NCI-H1930 (cell line): ENCODE measurements at places on chromosomes 7 and 10.

GRCh38 chr10:86231796-86232560, 134.6 kb downstream of the GRID1 start:
- DNase-seq, result no peak

DNA sequence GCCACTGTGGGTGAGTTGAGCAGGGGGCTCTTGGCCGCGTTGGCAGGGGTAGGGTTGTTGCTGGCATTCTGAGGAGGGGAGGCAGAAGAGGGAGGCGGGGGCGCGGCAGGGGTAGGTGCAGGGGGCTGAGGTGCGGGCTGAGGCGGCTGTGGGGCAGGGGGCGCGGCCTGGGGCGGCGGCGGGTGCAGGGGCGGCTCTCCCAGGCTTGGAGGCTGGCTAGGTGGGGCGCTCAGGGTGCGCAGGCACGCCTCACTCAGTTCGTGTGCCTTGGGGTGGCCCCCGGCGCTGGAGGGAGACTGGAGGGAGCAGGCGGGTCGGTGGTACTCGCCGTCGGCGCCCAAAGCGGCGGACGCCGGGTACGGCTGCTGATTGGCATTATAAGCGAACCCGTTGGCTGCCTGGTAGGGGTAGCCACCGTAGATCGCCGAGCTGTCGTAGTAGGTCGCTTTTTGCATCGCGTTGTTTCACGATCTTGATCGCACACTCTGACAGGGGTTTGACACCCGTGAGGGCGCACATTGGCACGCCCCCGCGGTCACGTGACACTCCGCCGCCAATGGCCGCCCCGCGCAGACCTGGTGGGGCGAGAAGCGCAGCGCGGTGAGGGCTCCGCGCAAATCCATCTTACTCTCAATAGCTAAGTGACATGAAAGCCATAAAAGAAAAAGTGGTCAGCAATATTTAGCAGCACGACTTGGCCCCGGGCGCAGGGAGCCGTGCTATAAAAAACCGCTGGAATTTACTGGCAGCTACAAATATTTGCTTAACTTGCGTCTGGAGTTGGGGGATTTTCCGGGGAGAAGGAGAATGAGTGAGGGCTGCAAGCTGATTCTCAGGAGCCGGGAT, 7.9 kb upstream of the HOXA2 start:
- no peak for DNase-seq

DNA sequence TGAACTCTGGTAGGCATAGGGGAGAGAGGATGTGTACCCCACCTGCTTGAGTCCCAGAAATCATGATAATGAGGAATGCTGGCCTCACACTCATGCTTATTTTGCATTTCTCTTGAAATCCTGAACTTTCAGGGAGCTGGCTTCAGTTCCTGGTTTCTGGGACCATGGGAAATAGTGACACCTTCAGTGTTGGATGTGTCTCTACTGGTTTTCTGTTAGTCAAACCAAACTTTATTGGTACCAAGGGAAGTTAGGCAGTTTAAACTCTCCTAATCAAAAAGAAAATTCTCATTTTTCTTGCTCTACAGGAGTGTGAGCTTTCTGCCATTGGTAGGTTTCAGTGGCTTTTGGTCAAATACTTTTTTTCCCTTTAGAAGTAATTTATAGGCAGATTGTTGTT, 11.8 kb upstream of the PCGF5 start:
- no peak for DNase-seq

GRCh38 chr10:34607894-34608293, 207.2 kb downstream of the PARD3 start:
- no peak for DNase-seq

GRCh38 chr7:25260862-25261494, 32.7 kb upstream of the NPVF start:
- DNase-seq, result no peak

GRCh38 chr7:125326666-125327255, 397.1 kb upstream of the POT1 start:
- DNase-seq, result no peak

GRCh38 chr7:134355004-134355525, 38.3 kb upstream of the SLC35B4 start:
- DNase-seq, result no peak

- DNase-seq, result no peak
These were observed 166.8 kb downstream of the RGS10 start for GRCh38 chr10:119375574-119376272.

GRCh38 chr10:23912884-23913404, 296.0 kb upstream of the KIAA1217 start:
- no peak for DNase-seq

GRCh38 chr7:140640060-140640637, 464 bp downstream of the DENND2A start:
- no peak for DNase-seq

GRCh38 chr7:36623247-36623646, 101.0 kb downstream of the AOAH start:
- DNase-seq, result no peak

DNA sequence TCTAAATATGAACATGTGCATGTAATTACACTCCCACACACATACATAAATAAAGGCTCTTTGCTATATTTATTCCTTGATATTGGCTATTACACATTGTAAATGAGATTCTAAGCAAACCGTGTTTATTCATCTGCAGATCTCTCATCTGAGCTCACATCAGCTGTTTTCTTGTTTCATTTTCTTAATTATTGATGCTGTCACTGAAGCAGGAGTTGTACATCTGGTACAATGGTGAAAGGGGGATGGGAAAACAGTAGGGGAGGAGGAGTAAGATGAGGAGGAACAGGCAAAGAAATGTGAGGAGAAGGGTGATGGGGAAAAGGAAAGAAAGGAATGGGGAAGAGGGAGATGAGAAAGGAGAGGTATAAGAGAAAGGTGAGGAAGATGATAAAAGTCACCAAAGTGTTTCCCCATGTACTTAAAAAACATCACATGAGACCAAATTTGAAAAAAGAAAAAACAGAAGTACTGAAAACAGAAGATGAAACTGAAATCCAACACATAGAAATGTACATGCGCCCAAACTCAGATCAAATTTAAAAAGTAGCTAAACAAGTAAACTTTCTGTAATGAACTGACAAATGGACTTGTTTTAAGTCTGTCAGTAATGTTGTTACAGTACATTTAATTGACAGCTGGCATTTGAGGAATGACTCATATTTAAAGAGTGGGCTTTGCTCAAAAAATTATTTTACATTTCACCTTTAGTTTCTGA, 472.2 kb downstream of the ARL4A start:
- peak; percentile 42 for DNase-seq

- no peak for DNase-seq
These were observed 37.7 kb upstream of the IKZF1 start for GRCh38 chr7:50266635-50267386.

- DNase-seq, result no peak
These were observed 34.1 kb downstream of the LRRC20 start for GRCh38 chr10:70348228-70348850.

DNA sequence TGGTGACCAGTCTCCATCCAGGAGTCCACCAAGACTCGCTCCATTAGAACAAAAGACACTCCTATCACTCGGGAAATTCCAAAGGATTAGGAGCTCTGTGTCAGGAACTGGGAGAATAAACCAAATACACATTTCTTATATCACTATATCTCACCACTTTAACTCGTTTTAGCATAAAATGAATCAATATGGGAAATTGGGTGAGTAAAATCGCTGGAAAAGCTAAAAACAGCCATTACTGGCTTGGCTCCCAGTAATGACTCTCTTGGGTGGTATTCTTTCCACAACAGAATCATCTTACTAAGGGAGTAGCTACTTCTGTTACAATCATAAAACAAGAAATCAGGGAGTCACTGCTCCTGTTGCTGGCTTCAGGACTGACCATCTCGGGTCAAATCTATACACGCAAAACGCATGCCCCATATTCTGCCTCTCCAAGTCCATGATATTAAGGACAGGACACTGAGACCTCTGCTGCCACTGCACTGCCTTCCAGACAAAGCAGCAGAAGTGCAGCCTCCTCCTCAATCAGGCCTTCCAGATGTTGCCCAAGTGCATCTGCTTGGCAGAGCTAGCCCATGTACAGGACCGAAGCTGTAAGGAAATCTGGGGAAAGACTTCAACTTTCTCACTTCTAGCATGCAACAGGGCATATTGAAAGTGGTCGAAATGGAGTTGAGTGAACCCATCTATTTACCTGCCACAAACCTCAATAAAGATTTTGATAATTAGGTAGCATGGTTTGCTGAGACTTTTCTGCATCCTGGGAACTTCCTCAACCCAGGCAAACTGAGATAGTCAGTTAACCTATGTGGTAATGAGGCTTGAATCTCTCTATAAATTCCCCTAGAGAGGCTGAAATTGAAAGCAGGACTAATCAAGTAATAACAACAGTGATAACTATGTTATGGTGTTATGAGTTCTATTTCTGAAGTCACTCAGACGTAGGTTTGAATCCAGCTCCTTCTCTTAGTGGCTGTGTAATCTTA, 14.4 kb upstream of the PANK1 start:
- DNase-seq, result no peak

DNA sequence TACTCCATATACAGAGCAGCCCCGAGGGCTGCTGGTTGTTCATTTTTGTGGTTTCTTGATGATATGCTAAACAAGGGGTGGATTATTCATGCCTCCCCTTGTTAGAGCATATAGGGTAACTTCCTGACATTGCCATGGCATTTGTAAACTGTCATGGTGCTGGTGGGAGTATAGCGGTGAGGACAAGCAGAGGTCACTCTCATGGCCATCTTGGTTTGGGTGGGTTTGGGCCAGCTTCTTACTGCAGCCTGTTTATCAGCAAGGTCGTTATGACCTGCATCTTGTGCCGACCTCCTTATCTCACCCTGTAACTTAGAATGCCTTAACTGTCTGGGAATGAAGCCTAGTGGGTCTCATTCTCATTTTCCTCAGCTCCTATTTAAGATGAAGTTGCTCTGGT, 31.3 kb downstream of the GNAT3 start:
- DNase-seq, result no peak

DNA sequence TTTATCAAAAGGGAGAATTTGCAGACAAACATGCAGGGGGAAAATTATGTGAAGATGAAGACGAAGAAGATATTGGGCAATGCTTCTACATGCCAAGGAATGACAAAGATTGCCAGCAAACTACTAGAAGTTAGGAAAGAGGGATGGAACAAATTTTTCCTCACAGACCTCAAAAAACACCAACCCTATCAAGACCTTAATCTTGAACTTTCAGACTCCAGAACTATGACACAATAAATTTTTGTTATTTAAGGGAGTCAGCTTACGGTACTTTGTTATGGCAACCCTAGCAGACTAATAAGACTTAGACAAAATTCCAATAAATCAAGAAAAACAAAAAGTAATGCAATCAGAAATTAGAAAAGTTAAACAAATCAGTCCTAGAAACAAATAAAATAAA, 280.0 kb upstream of the GNAI1 start:
- DNase-seq, result no peak

DNA sequence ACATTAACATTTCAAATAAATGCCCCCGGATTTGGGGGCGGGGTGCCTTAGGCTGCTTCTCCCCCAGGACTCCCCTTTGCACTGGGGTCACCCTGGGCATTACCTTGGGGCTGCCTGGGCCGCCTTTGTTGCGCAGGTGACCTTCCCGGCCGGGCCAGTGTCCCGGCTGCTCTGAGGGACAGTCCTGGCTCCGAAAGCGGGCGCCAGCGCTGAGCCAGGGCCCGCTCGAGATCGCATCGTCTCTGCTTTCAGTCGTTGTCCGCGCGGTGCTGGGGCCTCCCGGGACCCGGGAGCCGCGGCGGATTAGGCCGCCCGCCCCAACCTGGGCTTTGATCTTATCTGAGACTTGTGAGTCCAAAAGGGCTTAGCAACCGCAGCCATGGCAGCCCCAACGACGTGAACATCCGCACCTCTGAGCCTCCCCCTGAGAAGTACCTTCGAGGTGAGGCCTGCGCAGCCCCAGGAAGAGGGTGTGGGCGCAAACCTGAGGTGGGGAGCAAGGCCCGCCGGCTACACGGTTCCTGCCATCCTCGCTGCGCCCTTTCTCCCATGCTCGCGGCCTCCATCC, 14.8 kb upstream of the WAPL start:
- DNase-seq, result no peak

DNA sequence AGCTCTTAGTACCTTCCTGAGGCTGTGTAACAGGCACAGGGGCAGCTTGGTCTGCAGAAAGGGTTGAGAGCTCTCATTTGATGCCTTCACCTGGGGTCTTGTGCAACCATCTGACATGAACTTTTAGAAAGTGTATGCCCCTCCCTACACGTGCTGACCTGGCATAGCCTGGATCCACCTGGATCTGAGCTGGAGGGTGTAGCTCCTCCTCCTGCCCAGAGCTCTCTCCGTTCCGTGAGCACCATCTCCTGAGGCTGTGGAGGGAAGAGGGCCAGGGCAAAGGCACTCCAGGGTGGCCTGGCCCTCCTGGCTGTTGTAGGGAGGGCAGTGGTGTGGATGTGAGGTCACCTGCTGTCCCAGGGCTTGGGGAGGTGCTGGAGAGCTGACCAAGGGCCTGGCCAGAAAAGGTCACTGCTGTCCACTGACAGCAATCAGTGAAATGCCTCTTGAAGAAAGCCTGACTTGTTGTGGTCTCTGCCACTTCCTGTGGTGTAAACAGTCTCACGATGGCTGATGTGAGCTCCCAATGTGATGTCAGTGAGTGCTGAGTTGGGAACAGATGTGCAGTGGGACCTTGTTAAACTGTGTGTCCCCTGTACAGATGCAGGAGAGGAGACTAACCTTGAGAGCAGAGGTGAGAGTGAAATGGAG, 23.0 kb downstream of the AMZ1 start:
- no peak for DNase-seq

GRCh38 chr7:158617737-158618128, 30.1 kb upstream of the PTPRN2 start:
- DNase-seq, result no peak

- DNase-seq, result no peak
These were observed 49.9 kb downstream of the MKX start for GRCh38 chr10:27695706-27696105.

GRCh38 chr7:39413636-39414223, 152.5 kb upstream of the YAE1 start:
- no peak for DNase-seq

GRCh38 chr7:114832906-114833595, 88.8 kb upstream of the MDFIC start:
- no peak for DNase-seq

GRCh38 chr10:87705339-87705738, 45.7 kb downstream of the PAPSS2 start:
- no peak for DNase-seq

DNA sequence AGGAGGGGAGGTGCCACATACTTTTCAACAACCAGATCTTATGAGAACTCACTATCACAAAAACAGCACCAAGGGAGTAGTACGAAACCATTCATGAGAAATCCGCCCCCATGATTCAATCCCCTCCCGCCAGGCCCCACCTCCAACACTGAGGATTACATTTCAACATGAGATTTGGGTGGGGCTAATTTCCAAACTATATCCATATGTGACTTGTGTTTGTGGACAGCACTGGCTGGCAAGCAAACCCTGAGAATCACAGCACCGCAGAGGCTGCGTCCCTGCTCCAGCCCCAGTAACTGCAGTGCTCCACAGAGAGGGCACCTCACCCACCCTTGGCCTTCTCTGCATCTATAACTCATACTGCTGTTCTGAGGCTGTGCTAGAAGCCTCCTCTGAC, 211.2 kb upstream of the PODXL start:
- no peak for DNase-seq

GRCh38 chr10:18214691-18215563, 74.7 kb downstream of the CACNB2 start:
- peak; percentile 1 for DNase-seq

- DNase-seq, result no peak
These were observed 844.9 kb upstream of the PHF14 start for GRCh38 chr7:10128748-10129147.
